Kidney glomerular epithelial cell (primary cell): ENCODE measurements at places on chromosomes 12 and 14.

GRCh38 chr12:116317986-116318575 is 40.6 kb upstream of the MED13L start:
- no peak for DNase-seq

- no peak for DNase-seq
Measured at GRCh38 chr12:120737557-120738251, 12.1 kb downstream of the ACADS start.

- no peak for DNase-seq
Measured at GRCh38 chr12:45718306-45718705, 11.2 kb upstream of the ARID2 start.

DNA sequence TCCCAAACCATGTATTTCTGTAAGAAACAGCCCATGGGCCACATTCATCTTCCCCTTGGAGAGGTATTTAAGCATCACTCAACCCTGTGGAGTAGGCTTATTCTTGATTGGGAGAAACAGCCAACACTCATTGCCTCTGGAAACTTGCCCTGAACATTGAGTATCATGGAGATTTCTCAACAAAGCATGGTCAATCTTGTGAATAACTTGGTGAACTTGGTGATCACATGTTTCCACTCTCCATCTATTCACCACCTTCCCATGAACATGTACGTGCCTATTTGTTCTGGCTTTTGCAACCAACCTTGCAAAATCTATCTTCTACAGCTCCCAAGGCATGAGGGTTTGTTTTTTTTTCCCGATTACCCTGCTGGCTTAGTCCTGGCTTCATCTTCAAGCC is 163.2 kb downstream of the PAH start:
- no peak for DNase-seq

DNA sequence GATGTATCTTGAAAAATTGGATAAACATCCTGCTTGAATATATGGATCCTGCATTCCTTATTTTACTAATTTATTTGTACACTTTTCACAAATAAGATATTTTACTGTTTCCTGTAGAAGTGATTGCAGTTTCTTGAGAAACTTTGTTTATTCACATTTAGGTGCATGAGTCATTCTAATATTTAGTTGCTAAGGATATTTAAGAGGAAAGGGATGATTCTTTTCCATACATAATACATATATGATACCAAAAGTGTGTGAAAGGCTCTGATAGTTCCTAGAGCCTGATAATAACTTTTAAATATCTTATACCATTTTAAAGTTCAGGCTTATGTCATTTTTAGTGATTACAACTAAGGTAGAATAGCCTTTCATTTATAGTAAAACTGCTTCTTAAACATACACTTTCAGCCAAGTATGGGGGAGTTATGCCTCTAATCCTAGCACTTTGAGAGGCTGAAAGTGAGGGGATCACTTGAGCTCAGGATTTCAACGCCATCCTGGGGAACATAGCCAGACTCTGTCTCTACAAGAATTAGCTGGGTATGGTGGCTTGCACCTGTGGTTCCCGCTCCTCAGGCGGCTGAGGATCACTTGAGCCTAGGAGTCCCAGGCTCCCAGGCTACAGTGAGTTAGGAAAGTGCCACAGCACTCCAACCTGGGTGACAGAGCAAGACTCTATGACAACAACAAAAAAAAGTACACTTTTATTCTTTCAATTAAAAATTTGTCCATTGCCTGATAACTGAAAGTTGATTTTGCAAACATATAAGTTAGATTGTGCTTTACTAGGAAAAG is 262.6 kb upstream of the LRIG3 start:
- no peak for DNase-seq

DNA sequence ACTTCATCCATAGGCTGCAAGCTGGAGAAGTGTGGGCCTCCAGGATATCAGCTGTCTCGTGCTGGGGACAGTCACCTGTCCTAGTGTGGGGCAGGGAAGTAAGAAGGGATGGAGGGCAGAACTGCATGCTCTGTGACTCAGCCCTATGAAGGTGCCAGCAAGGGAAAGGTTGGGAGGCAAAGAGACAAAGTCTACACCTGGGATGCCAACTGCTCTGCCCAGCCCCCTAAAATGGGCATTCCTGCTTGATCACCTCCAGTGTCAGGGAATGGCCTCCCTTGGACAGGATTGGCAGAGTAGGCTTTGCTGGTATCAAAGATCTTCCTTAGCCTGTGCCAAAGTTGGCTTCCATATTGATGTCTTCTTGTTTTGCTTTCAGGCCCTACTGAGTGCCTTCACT is 335.0 kb downstream of the BCL11B start:
- DNase-seq = no peak

- no peak for DNase-seq
Measured at GRCh38 chr12:46384451-46385309, 12.1 kb upstream of the SLC38A2 start.

DNA sequence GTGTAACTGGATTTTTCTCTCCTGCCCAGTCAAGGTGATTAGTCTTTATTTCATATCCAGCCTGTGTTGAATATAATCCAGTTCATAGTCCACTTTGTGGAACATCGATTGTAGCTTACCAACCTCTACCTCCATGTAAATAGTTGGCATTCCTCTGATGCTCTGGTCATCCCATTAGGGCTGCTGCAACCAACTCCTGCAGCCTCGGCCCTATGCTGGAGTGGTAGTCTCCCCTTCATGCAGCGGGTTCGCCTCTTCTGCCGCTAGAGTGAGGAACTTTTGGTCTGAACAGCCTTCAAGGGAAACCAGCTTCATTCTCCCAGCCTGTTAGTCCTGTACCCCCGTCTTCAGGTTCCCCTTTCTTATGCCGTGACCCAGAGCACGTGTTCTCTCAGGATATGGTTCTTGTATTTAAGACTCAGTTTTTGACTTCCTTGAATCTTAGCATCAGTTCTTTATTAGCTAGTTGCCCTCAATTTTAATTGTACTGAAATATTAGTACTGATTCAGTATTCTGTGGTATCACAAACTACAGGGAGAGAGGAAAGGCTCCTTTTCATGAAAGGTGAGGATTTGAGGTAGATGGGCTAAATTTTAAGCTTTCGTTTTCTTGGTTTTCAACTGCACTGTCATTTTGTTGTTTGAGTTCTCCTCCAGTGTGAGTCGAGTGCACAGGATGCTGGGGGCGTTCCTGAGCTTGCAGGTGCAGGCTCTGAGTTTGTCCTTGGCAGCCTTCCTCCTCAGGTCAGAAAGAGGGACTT is 33.2 kb downstream of the ZNF664 start:
- DNase-seq = no peak

- DNase-seq = peak; percentile 9
Measured at GRCh38 chr12:49346659-49347310, at the start of gene DNAJC22. Gene DNAJC22, plus strand, starts transcription at chr12:49346888. Its CDS starts 1,985 bp downstream, at chr12:49348873.

GRCh38 chr12:124035163-124035562 is 62.1 kb downstream of the ZNF664 start:
- DNase-seq = no peak

DNA sequence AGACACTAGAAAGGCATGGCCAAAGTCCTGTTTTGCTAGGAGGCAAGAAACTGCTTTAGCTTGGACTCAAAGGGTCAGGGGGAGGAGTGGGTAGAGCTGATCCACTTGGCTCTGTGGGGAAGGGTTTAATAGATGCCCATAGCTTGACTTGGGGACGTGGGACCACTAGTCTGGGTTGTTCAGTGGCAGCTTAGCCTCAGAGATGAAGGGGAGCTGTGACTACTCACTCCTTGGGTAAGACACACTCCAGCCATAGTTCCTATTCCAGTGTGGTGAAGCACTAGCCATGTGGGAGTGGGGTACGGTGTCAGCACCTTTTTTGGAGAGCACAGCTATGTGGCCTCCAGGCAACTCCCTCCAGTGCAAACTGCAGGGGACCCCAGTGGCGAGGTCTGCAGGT is 257.3 kb downstream of the TMEM121 start:
- no peak for DNase-seq

DNA sequence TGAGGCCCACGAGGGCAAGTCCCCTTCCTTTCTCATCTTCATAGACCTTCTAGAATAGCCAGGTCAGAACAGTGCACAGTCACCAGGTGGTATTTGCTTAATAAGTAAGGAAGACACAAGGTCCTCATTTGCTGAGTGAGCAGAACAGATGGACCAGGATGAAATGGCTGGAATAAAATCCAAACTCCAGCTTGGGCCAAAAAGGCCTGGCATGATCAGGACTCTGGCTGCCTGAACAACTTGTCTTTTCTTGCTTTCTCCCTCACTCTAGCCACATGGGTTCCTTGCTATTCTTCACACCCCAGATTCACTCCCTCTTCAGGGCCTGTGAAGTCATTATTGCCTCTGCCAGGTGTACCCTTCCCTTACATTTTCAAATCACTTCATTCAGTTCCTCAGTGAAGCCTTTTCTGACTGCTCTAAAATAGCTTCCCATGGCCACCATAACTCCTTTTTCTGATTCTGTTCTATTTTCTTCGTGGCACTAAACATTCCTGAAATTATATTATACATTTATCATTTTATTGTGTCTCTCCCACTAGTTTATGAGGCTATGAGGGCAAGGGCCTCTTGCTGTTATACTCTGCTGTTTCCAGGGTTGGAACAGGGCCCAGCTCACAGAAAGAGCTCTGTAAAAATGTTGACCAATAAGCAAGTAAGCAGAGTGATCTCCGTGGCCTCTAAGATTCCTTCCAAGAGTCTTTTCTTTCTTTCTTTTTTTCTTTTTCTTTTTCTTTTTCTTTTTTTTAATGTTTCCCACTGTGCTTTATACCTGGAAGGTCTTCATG is 150.8 kb downstream of the TTC8 start:
- DNase-seq = no peak

GRCh38 chr12:108371801-108372344 is 32.8 kb upstream of the CMKLR1 start:
- DNase-seq = peak; percentile 60

DNA sequence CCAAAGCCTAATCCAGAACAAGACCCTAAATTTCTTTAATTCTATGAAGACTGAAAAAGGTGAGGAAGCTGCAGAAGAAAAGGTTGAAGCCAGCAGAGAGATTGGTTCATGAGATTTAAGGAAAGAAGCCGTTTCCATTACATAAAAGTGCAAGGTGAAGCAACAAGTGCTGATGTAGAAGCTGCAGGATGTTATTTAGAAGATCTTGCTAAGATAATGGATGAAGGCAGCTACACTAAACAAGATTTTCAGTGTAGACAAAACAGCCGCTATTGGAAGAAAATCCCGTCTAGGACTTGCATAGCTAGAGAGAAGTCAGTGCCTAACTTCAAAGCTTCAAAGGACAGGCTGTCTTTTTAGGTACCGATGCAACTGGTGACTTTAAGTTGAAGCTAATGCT is 65.4 kb upstream of the AMIGO2 start:
- no peak for DNase-seq

- DNase-seq = no peak
Measured at GRCh38 chr12:19937161-19937560, 431.2 kb upstream of the PDE3A start.

DNA sequence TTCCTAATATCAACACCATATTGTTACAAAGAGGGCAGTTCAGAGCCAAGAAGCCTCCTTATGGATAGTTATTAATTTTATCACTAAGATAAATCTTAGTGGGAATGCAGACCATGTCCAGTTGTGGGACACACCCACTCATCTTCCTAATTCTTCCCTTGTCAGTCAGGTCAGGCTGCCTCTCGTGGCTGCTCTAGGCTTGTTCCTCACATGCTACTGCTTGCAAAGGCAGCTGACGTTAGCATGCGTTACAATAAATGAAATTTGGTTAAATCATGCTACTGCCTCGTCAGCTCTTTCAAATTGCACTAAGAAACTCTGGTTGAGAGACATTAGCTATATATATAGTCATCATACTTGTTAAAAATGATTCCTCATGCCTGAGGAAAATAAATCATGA is 108.4 kb downstream of the CAND1 start:
- no peak for DNase-seq

DNA sequence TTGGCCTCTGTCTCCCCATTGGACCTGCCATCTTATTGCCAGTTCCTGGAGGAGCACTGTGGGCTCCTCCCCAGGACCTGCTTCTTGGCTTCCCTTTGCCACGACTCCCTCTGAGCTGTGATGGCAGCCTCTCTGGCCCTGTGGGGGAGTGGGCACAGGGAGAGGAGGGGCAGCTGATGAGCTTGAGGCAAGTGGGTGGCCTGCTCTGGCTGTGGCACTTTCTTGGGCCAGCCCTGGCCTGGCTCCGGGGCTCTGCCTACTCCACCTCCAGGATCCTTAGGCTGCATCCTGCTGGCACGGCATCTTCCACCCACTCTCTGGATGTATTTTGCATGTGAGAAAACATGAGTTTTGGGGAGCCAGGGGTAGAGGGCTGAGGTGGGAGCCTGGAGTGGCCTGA is 32.6 kb upstream of the MUCL1 start:
- DNase-seq = no peak

DNA sequence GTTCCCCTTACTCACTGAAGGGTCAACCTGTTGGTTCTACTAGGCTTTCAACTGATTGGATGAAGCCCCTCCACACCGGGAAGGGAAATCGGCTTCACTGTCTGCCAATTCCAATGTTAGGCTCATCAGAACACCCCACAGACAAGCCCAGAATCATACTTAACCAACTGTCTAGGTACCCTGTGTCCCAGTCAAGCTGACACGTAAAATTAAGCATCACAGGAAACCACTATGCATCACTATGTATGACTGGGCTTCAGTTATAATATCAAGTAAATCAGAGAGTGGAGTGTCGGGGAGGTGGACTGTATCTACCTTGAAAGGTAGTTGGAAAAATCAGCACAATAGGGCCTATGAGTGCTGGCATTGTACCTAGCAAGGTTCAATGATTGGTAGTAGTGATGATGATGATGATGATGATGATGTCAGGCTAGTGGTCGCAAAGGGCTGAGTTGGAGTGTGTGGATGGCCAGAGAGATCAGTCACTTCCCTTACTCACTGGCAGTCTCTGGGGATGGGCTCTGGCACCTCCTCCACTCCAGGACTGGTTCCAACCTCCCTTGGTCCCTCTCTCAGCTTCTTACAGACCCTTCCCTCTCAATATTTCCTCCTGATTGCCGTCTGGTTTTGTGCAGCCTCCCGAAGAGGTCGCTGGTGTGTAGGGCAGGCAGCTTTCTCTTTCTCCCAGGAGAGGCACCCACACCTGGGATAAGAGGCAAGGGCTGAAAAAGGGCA is 3.3 kb upstream of the ATG101 start:
- DNase-seq = no peak

DNA sequence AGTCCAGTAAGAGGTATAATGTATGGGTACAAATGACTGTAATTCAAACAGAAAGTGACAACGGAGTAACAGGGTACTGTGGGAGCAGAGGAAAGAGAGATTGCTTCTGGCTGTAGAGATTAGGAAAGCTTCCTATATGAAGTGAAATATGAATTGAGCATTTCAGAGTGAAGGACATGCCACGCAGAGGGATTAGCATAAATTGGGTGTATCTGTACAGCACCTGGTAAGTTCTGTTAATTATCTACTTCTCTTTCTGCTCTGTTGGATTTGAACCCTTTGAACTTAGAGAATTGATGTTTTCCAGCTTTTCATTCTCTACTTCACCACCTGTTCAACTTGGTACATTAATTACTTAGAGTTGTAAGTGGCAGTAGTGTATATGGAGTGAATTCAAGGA is 8.8 kb downstream of the STK38L start:
- DNase-seq = no peak
